ENCODE measurements at places on chromosomes 12 and 14.

GRCh38 chr14:87080146-87080545 is 912.8 kb downstream of the GALC start:
- no peak for DNase-seq

DNA sequence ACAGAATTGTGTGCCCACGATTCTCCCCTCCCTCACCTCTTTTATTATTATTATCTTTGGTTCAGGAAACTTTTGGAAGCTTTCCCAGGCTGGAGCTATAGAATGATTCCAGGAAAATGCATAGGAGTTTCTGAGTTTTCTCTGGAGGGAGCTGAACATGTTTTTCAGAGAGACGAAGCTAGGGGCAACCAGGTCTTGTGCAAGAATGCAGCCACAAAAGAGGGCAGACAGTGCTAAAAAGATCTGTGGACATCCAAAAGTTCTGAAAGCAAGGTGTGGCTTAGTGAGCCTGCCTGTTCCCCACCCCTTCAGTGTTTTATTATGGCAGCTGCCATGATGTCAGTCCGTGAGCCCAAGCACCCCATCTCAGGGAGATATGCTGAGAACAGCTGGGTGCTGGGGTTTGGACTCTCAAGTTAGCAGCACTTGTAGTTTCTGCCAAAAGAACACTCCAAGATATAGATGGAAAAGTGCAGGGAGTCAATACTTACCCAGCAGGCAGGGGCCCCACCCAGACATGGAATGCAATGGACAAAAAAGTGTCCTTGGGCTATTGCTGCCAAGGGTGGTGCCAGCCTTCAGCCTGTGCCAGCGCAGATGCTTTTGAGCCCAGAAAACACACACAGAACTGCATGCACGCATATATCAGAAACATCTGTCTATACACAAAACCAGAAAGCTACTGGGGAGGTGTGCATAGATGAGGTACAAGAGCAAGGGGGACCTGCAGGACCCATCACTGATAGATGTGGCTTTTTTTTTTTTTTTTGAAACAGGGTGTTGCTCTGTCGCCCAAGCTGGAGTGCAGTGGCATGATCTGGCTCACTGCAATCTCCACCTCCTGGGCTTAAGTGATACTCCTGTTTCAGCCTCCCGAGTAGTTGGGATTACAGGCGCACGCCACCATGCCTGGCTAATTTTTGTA is 17.0 kb upstream of the IRF2BPL start:
- no peak for DNase-seq

GRCh38 chr12:108371801-108372344 is 32.8 kb upstream of the CMKLR1 start:
- no peak for DNase-seq

GRCh38 chr14:55019968-55020554 is 6.8 kb downstream of the WDHD1 start:
- no peak for DNase-seq

DNA sequence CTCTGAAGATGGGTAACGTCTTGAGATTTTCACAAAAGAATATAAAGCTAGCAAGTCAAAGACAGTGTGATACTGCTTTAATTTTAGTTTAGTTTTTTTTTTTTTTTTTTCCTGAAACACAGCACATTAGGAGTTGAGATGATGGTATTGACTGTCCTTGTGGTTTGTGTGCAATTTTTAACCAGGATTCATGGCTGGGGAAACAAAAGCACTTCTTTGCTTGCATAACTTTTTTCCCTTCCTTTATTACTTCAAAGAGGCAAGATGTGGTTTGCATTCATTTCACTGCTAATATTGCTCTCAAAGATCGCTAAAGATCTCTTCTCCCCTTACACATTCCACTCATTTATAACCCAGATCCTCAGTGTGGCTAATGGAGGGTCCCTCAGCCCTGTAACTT is 157.1 kb upstream of the PZP start:
- no peak for DNase-seq

Measured in OCI-LY7 (cell line).